CD8-positive, alpha-beta memory T cell (primary cell): ENCODE measurements at places on chromosomes 4 and X.

GRCh38 chr4:128347175-128347868 is 59.7 kb upstream of the PGRMC2 start:
- H3K36me3 ChIP-seq: no peaks in the 10 kb centered on the region
- H3K27ac ChIP-seq: no peak overlapping the region
- no peak for DNase-seq
- H3K4me1 ChIP-seq: no peaks in the 10 kb centered on the region
- no peak overlapping the region for H3K4me3 ChIP-seq

DNA sequence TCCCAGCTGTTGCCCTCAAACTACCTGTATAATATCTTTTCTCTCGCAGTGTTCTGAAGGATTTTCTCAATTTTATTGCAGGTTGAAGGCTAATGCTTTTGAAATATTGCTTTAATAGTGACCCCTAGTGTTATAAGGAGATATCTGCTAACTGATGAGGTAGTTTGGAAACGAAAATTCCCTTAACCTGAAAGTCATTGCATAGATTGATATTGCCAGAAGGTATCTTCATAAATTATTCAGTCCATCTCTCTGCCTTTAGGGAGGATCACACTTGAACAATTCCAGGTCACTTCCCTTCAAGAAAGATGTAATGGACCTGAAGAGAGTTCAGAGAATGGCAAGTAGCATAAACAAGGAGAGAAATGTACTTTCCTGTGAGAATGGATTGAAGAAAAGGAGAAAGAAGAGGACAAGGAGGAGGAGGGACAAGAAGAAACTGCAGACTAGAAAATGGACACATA is 44.1 kb downstream of the TIGD4 start:
- H3K4me1 ChIP-seq: no peaks in the 10 kb centered on the region
- no peak overlapping the region for H3K27ac ChIP-seq
- H3K36me3 ChIP-seq: no peaks in the 10 kb centered on the region
- DNase-seq: peak; percentile 17

DNA sequence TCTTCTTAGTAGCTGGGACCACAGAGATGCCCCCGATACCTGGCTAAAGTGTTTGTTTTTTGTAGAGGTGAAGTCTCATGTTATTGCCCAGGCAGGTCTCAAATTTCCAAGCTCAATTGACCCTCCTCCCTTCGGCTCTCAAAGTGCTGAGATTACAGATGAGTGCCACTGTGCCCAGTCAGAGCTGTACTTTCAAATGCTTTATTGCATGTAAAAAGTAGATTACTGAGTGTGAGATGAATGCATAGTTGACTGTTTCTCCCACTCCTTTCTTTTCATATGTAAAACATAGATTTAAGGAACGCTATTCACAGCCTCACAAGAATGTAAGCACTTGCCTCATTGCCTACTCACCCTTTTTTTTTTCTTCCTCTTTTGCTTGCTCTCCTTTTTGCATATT is 984.4 kb upstream of the PABPC4L start:
- no peak overlapping the region for H3K27ac ChIP-seq
- no peak for DNase-seq
- H3K36me3 ChIP-seq: no peaks in the 10 kb centered on the region
- no peak overlapping the region for H3K4me3 ChIP-seq
- no peaks in the 10 kb centered on the region for H3K27me3 ChIP-seq

- no peak for DNase-seq
- H3K27me3 ChIP-seq: no peaks in the 10 kb centered on the region
- peaks cover 31% of the 10 kb centered on the region for H3K36me3 ChIP-seq
- H3K4me1 ChIP-seq: no peaks in the 10 kb centered on the region
Observed at GRCh38 chr4:94274912-94275311, 67.2 kb downstream of the SMARCAD1 start.

DNA sequence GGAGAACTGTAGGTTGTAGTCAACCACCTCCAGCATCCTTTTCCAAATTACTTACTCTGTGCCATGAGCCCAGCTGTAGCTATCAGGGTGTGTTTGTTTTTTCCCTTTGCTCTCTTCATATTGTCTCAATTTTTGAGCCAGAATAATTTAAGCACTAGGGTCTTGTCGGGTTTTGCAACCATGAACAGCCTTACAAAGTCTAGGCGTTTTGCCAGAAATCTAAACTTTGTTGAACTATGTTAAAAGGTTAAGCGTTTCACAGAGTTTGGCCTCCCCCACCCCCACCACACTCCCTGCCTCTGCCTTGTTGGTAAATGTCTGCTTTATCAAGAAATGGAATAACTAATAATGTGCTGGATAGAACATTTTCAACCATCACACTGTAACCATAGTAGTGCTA is 190.6 kb upstream of the TTC29 start:
- no peak for DNase-seq
- H3K4me1 ChIP-seq: no peaks in the 10 kb centered on the region
- H3K27me3 ChIP-seq: no peaks in the 10 kb centered on the region
